GM13977 (cell line): ENCODE measurements at places on chromosomes 6 and 20.

DNA sequence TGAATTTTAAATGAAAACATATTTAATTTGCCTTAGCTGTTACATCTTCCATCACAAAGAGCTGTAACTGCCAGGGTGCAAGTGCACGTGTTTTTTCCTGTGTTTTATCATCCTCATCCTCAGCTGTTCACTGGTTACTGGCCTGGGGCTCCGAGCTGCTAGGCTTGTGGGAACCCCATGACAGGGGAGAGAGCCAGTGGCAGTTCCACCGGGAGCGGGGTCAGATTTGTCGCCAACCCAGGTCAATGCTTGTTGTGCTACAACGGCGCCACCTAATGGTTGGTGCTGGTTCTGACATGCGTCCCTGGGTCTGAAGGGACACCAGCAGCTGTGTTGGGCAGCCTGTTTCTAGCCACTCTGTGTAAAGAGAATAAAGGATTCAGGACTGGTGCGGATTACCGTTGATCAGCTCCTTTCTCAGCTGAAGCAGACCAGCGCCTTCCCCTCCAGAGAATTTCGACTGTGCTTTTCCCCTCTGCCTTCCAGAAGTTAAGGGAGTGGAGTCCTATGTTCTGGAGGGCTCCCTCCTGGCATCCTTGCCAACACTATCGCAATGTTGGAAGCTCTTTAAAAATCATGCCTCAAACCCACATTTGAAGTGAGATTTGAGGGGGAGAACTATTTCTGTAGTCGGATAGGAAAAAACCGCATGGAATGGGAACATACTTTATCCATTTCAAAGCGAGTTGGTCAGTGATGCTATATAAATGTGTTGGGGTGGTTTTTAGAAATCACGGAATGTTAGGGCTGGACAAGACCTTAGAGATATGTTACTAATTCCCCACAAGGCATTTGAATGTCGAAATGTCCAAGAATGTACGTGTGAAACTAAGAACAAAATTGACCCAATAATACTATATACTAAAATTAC lies 32.1 kb downstream of the SUMO4 start:
- DNase-seq = peak; percentile 89

GRCh38 chr20:17622086-17622850 lies 52.4 kb downstream of the DSTN start:
- peak; percentile 10 for DNase-seq

GRCh38 chr6:32982084-32982701 lies 13.8 kb downstream of the BRD2 start:
- DNase-seq = no peak

- no peak for DNase-seq
Measured at GRCh38 chr20:50189681-50190250, 864 bp upstream of the CEBPB start.

GRCh38 chr6:36625158-36625919 lies 31.2 kb downstream of the SRSF3 start:
- DNase-seq = no peak

DNA sequence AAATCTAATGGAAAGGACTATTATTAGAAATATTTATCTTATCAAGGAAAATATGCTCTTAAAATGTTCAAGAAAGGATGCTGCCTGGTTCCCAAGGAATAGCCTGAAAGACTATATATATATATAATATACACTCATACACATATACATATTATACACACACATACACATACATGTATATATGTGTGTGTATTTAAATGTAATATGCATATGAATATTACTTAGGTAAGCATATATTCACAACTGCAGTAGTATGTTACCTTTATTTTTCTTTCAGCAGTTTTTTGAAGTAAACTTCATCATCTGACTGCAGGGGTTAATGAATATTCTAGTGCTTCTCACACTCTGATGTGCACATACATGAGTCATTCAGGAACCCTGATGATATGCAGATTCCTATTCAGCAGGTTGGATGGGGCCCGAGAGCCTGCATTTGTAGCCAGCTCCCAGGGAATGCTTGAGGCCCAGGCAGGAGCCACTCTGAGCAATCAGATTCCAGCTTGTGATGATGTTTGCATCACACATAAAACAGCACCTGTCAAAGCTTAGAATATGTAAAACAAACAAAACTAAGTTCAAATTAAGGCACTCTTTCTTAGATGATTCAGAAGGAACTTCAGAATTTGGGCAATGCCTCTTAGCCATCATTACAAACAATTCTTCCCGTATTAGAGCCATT lies 16.1 kb downstream of the MYLK4 start:
- no peak for DNase-seq
